ENCODE measurements at places on chromosomes 1 and 21. TPM values are rescaled to one million over a fixed set of nuclear protein-coding genes. Genes with fewer than 3 reads are reported as not detected.

Gene BRINP3
- total RNA-seq: not detected

Gene CHI3L2
- total RNA-seq: 1.6 TPM

Gene LCE2B
- total RNA-seq: not detected

Gene SSU72
- 78.7 TPM for total RNA-seq

Gene GPX7
- 23.7 TPM for total RNA-seq

Gene MIXL1
- not detected for total RNA-seq

Gene RCOR3
- 37.3 TPM for total RNA-seq

Gene OR14K1
- total RNA-seq: not detected

Gene BROX
- total RNA-seq: 75.5 TPM

Gene LMOD1
- total RNA-seq: 0.17 TPM

Gene ZNF683
- total RNA-seq: not detected

Gene MROH9
- not detected for total RNA-seq

Gene TSPAN2
- 14.1 TPM for total RNA-seq

Gene PCSK9
- 17.5 TPM for total RNA-seq

Gene IL19
- total RNA-seq: not detected

Gene CDK18
- total RNA-seq: 14.6 TPM

Gene KCNJ15
- total RNA-seq: 319 TPM

Gene IL20
- not detected for total RNA-seq

Gene ATAD3B
- 12.2 TPM for total RNA-seq

Gene MATN1
- not detected for total RNA-seq

Gene CD1B
- total RNA-seq: not detected

Gene TRAF3IP3
- total RNA-seq: not detected

Gene ADAM30
- not detected for total RNA-seq

Gene SERPINC1
- 0.35 TPM for total RNA-seq

Gene CELA3B
- not detected for total RNA-seq

Gene TDRD5
- 0.87 TPM for total RNA-seq

Gene ABCA4
- total RNA-seq: 1.3 TPM

Data from renal cortical epithelial cell (primary cell).